Adipocyte (in vitro differentiated cells): ENCODE measurements at places on chromosomes 11 and 22.

DNA sequence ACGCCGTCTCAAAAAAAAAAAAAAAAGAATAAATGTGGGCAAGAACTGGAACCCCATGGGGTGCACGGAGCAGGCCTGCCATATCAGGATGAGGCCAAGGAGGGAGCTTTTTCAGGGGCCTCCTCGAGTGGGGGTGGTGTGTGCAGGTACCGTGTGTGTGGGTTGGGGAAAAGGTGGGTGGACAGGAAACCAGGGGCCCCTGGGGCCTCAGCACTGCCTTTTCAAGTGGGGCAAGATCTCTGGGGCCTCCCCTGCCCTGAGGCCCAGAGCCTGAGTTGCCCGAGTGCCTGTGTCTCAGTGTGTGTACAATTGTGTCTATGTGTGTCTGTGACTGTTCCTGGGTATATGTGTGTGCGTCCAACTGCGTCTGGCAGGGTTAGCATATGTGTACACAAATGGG is 23.8 kb downstream of the TEF start:
- no peak for DNase-seq

DNA sequence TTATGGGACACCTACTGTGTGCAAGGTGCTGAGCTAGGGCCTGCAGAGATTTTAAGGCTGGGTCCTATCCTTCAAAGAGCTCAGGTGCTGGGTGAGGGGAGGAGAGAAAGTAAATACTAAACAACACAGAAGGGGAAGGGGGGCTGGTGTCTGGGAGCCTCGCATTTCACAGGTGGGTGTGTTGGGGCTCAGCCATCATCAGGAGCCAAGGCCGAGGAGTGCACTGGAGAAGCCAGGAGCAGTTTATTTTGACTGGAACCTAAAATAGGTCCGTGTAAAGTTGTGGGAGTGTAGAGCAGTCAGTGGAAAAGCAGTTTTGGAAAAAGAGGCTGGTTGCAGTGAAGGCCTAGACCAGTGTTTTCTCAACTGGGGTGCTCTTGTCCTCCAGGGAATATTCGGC is 17.5 kb downstream of the NECTIN1 start:
- DNase-seq: no peak

DNA sequence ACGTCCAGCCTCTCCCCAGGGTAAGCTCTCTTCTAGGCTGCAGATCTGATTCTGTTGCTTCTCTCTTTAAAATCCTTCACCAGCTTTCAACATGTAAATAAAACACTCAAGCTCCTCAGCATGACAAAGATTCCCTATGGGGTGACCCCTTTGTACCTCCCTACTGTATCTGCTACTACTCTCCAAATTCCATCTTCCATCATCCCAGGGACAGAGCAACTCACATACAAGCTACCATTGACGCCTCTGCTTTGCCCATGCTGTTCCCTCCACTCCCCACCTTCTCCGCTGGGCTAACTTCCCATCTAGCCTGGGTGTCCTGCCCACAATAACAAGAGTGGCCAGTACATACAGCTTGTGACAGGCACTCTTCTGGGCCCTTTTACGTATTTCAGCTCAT is 207.5 kb upstream of the ZBED5 start:
- DNase-seq: no peak

GRCh38 chr22:48199667-48200066 is 1437.2 kb downstream of the TBC1D22A start:
- DNase-seq: no peak

- peak; percentile 99 for DNase-seq
Measured at GRCh38 chr11:61971248-61972111, 4.0 kb upstream of the FTH1 start.

DNA sequence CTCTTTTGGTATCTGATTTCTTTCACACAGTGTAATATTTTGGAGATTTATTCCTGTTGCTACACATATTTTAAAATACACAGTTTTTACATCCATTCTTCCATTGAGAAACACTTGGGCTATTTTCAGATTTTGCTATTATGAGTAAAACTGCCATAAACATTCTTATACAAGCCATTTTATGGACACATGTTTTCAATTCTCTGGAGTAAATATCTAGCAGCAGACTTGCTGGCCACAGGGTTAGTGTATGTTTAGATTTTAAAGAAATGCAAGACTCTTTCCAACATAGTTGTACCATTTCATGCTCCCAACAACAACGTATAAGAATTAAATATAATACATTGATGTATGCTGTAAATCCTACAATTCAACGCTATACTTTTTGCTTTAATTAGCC is 360.8 kb upstream of the PITPNB start:
- DNase-seq: peak; percentile 75

DNA sequence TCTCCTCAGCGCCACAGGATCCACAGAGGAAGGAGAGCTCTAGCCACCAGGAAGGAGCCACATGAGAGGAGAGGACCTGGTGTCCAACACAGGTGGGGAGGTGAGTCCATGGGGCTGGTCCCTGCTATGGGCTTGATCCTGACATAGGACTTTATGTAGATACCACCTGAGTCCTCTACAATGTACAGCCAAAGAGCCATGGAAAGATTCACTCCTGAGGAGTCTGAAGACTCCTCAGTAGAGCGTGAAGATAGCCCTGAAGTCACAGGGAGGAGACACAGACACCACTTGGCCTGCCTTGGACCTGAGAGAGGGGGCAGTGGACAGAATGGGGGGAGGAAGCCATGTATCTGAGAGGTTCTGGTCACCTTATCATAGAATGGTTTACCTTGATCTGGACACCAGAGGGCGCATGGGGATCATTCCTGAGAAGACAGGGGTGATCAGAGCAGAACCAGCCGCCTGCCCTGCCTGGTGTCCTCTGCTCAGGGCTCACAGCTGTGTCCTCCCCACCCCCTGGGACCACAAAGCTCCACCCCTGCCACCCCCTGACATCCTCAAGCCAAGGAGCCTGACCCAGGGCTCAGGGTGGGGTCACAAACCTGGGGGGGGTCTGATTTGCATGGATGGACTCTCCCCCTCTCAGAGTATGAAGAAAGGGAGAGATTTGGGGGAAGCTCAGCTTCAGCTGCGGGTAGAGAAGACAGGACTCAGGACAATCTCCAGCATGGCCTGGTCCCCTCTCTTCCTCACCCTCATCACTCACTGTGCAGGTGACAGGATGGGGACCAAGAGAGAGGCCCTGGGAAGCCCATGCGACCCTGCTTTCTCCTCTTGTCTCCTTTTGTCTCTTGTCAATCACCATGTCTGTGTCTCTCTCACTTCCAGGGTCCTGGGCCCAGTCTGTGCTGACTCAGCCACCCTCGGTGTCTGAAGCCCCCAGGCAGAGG is 77.0 kb downstream of the ZNF280B start:
- peak; percentile 65 for DNase-seq

GRCh38 chr11:43687120-43687791 is 6.7 kb downstream of the HSD17B12 start:
- DNase-seq: peak; percentile 38

- peak; percentile 67 for DNase-seq
Measured at GRCh38 chr22:41976070-41976901, 7.0 kb downstream of the SEPTIN3 start.

- DNase-seq: peak; percentile 34
Measured at GRCh38 chr11:16356057-16356760, at the start of gene SOX6. TSS of gene SOX6 (minus strand) at chr11:16356546. CDS start at chr11:16341248, 15,298 bp downstream.

DNA sequence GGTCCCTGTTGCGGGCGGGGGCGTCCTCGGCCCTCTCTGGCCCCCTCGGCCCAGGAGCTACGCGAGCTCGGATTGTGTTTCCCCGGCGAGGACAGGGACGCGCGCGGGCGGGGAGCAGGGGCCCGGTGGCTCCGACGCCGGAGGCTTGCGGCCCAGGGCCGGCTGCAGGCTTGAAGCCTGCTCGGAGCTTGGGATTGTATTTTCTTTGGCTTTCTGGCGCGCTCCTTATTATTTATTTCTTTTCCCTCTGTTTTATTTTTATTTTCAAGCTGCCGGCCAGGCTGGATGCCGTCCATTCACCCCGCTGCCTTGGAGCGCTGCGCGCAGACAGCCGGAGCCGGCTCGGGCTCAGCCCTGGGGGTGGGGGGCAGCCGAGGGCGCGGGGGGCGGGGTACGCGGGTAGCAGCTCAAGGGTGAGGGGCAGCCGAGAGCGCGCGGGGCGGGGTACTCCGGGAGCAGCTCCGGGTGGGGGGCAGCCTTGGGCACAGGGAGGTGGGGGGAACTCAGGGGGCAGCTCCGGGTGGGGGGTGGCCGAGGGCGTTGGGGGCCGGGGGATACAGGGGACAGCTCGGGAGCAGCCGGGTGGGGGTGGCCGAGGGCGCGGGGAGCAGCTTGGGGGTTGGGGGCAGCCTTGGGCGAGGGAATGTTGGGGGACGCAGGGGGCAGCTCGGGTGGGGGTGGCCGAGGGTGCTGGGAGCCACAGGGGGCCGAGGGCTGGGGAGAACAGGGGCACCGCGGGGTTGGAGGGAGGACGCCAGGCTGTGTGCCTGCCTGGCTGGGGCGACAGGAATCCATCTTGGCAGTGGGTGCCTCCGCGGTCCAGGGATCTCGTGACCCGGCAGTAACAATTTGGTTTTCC is 42.7 kb downstream of the KCNJ1 start:
- DNase-seq: no peak

GRCh38 chr22:44659140-44659539 is 42.9 kb upstream of the PRR5 start:
- peak; percentile 55 for DNase-seq

DNA sequence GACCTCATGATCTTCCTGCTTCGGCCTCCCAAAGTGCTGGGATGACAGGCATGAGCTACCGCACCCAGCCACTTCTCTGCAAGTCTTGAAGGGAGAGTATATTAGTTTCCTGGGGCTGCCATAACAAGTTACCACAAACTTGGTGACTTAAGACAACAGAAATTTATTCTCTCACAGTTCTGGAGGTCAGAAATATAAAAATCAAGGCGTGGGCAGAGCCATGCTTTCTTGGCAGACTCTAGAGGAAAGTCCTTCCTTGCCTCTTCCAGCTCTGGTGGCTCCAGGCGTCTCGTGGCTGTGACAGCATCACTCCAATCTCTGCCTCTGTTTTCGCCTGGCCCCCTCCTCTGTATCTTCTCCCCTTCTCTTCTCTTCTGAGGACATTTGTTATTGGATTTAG is 110.2 kb upstream of the NAV2 start:
- no peak for DNase-seq

- DNase-seq: peak; percentile 78
Measured at GRCh38 chr22:32897400-32897799, 95.9 kb downstream of the TIMP3 start.

DNA sequence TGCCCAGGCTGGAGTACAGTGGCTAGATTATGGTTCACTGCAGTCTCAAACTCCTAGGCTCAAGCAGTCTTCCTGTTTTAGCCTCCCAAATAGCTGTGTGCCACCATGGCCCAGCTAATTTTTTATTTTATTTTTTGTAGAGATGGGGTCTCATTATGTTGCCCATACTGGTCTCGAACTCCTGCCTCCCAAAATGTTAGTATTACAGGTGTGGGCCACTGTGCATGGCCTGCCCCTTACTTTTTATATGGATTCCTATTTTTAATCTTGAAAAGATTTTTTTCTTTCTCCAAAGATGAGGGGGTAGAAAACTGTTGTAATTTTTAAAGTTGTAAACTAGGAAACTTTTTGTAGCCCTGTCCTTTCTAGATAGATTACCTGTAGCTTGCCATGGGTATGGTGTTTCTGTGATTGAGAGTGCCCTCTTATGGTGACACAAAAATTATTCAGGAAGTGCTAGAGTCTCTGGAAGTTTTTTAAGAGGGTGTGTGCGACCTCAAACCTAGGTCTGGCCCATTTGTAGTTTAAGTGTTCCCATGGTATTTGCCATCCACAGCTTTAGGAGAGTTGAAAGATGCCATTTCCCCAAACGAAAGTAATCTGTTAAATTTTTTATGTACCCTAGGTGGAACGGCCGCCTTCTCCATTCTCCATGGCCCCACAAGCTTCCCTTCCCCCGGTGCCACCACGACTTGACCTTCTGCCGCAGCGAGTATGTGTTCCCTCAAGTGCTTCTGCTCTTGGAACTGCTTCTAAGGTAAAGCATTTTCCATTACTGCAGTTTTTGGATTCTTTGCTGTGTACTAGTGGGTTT is 32.4 kb downstream of the MCAM start:
- peak; percentile 53 for DNase-seq

DNA sequence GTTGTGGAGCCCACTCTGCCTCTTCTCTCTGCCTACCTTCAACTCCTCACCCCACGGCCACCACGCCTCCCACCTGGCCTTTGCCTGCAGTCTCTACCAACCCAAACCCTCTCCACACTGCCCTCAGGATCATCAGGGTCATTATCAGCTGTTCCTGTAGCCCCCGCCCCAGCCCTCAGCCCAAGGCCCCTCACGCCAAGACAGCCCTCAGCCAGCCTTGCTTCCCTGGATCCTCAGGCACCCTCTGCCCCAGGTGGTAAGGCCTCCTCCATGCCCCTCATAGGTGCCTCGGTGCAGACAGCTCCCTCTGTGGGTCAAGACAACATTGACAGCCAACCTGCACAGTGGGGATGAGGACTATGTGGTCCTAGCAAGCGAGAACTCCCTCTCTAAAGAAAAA is 1.7 kb downstream of the SBF1 start:
- no peak for DNase-seq

DNA sequence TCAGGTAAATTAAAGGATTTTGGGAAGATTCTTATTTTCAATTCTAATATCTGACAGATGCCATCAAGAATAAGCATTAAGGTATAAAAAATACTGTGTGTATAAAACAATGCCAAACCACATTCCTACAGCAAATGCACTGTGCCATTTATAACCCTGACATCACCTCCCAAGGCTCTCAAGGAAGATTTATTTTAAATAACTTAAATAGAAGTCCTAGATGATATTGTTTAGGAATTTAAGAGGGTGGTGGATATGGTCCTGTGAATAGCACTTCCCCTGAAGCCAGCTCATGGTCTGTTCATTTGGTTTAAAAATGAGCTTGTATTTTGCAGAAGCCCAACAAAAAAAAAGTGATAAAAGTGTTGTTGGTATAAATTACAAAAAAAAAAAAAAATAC is 32.1 kb downstream of the PPIL2 start:
- DNase-seq: peak; percentile 71

GRCh38 chr11:131693756-131694155 is 323.3 kb downstream of the NTM start:
- DNase-seq: no peak

GRCh38 chr11:132422722-132423121 is 1052.3 kb downstream of the NTM start:
- no peak for DNase-seq
